Breast epithelium (tissue), 4 donors: ENCODE measurements at places on chromosomes 3 and 15.

DNA sequence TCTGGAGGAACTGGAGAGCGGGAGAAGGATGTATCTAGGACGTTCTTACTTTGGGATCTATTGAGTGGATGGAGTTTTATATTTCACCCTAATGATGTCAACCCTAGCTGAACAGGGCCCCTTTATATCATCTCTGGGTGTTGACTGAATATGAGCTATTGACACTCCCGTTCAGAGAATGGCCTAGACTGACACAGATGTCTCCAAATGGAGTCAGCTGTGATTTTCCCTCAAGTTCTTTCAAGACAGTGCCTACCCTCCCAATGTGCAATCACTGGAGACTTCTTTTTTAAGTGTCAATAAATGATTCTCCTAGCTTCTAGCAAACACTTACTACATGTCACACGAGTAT, 63.8 kb downstream of the FRMD4B start:
- DNase-seq, result no peak

- no peak for DNase-seq
These were observed 93.7 kb upstream of the RBMS3 start for GRCh38 chr3:29186982-29187725.

DNA sequence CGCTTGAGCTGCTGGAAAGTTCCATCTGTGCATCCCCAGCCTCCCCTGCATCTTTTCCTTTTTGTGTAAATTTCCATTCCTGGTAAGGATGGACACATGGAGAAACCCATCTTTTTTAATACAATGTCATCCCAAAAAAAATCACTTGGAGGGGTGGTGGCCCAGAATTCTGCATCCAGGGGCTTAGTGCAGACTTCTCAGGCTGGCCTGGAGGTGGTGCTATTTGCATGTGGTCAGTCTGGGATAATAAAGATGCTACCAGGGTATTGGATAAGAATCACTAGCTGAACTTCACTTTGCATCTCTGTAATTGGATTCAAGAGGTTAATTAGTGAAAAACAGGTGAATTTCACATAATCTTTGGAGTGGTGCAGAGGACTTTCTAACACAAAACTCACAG, 1.8 kb upstream of the ZSCAN2 start:
- DNase-seq, result no peak

GRCh38 chr3:89221924-89222323, 114.5 kb downstream of the EPHA3 start:
- DNase-seq, result no peak

- no peak for DNase-seq
These were observed 169.4 kb downstream of the IGF1R start for GRCh38 chr15:98817745-98818144.

GRCh38 chr3:156449710-156450574, 105.0 kb downstream of the SSR3 start:
- no peak for DNase-seq

DNA sequence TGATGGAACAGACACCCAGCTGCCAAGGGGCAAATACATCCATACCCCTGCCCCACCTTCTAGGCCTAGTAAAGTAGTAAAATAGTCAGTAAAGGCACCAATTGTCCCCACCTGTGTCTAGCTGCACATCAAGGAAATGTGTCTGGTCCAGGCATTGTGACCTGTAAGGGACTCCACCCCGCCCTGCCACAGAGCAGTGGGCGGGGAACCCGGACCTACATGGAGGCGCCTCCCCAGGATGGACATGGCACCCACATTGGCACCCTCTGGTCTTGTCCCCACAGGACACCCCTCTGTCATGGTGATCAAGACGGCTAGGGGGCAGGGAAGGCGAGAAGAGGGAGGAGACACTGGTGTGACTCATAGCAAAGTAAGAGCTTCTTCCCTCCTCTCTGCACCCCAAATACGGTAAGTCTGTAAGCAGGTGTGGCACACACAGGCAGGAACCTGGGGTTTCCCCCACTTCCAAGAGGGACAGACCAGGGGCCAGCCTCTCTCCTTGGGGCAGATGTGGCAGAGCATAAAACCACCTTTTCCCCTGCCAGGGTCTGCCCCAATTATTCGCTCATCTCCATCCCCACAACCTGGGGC, 13.5 kb upstream of the LINGO1 start:
- no peak for DNase-seq

GRCh38 chr15:29087521-29088285, 181.9 kb downstream of the NSMCE3 start:
- DNase-seq, result no peak

GRCh38 chr3:161038725-161039124, 66.4 kb downstream of the B3GALNT1 start:
- DNase-seq, result no peak

GRCh38 chr3:47197287-47197686, 33.4 kb upstream of the SETD2 start:
- DNase-seq, result no peak
